Urothelium cell line (cell line): ENCODE measurements at places on chromosomes 11 and 22.

GRCh38 chr11:17781626-17782025 lies 47.0 kb downstream of the KCNC1 start:
- no peak for DNase-seq

DNA sequence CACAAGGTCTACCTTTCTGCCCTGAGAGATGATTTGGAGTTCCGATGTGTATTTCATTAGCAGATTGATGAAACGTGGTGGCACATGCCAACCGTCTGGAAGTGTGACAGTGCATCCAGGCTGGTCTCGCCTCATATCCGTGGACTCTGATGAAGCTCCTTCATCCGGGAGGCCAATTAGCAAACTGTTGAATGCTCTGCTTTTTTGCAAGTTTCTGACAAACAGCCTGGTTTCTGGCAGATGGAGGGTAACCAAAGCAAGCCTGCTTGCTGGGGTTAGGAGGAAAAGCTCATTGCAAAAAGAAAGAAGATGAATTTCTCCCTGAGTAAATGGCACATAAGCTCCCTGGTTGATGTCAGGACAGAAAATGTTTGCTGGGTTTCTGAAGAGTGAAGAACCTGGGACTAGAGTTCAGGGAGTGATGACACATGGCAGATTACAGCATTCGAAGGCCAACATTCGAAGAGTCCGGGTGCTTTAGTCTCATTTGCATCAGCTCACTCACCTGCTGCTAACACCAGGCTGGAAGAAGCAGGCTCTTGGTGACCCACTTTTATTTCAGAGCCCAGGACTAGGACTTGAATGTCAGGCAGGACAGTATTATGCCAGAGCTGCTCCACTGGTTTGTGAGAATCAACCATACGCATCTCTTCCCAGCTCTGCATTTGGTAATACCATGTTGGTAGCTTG lies 135.9 kb upstream of the TTC12 start:
- no peak for DNase-seq

- DNase-seq = no peak
Observed at GRCh38 chr11:48141475-48142122, 75.0 kb upstream of the OR4B1 start.

GRCh38 chr11:100684101-100685065 lies 2.7 kb upstream of the ARHGAP42 start:
- DNase-seq = no peak

- DNase-seq = no peak
Observed at GRCh38 chr11:3723014-3723708, 52.0 kb upstream of the CHRNA10 start.

GRCh38 chr22:36152088-36152487 lies 8.5 kb downstream of the APOL3 start:
- no peak for DNase-seq

DNA sequence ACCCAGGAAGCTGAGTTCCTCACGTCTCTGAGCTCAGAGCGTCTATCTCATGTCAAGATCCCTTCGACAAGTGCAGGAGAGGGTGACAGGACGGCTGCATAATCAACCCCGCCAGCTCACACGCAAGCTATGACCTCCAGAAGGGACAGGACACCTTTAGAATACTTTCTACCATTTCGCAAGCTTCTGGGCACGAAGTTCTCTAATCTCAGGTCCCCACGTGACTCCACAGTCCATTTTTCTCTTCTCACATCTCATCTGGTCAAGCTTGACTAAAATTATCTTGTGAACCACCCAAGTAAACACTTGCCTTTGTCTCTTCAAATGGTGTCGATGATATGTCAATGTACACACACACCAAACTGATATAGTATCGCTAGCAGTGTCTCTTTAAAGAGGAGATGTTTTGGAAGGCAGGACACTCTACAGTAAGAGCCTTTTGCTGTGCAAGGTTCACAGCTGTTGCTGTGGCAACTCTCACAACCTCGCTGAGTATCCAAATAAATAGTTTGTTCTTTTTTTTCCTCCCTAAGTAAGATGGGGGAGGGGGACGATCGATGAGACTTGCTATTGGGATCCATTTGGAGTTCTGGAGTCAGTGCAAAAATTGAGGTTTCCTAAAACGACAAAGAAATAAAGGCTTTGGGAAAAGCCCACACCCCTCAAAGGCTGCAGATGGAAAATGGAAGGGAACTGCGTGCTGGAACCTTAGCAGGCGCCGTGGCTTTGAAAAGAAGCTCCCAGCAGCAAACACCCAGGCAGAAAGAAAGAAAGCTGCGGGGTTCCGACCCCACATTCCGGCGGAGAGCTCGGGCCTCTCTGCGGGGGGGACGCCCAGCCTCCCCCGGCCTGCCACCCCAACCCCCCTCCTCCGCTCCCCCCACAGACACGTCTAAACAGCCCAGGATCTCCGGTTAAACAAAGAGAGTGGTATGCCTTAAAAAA lies 215.4 kb upstream of the UBASH3B start:
- DNase-seq = peak; percentile 23

GRCh38 chr11:11486002-11486401 lies 133.0 kb upstream of the CSNK2A3 start:
- DNase-seq = no peak

- DNase-seq = no peak
Observed at GRCh38 chr22:24442352-24442744, 14.9 kb downstream of the ADORA2A start.

DNA sequence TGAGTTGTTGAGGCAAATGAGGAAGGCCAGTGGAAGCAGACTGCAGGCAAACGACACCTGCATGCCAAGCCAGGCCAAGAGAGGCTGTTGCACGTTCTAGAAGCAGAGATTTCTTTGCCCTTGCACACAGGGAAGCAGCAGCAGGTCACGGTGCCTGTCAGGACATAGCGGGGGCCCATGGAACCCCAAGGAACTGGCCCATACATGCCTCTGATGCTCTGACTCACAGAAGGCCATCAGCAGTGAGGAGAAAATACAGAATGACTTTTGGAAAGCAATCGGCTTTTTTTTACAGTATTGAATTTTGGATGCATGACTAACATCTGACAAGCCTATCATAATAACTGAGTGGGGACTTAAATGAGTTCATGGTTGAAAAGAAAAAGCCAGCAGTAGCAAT lies 123.9 kb downstream of the MPPED1 start:
- no peak for DNase-seq

GRCh38 chr11:68751331-68751856 lies at the start of gene TESMIN:
Gene TESMIN, minus strand, starts transcription at chr11:68751520. Its CDS starts 860 bp downstream, at chr11:68750660.
- DNase-seq = peak; percentile 82

GRCh38 chr11:45885921-45886721 lies 670 bp downstream of the MAPK8IP1 start:
- DNase-seq = no peak

- DNase-seq = no peak
Observed at GRCh38 chr11:14334893-14335292, 24.1 kb downstream of the RRAS2 start.

DNA sequence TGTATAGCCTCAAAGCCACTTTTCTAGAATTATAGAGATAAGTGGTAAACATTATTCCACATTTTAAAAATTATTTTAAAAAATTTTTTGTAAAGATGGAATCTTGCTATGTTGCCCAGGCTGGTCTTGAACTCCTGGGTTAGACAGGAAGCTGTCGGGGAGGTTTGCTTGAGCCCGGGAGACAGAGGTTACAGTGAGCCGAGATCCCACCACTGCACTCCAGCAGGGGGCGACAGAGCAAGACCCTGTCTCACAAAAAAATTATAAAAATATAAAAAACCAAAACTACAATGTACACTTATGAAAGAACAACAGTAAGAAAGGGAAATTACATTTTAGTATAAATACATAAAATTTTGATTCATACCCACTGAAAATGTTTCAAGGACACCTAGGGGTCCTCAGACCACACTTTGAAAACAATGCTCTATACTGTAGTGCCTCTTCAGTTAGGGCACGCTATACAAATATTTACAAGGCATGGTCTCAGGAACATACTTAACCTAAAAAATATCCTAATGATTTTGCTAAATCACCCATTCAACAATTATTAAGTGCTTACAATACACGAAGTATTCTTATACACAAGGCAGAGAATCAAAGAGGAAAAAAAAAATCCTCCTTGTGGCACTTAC lies 111.2 kb downstream of the MRTFA start:
- DNase-seq = no peak

- DNase-seq = no peak
Observed at GRCh38 chr11:78878631-78879030, 304.0 kb upstream of the NARS2 start.

- DNase-seq = no peak
Observed at GRCh38 chr22:47011131-47011858, 248.8 kb downstream of the TBC1D22A start.

- DNase-seq = no peak
Observed at GRCh38 chr11:122068141-122068540, 47.9 kb downstream of the BLID start.

GRCh38 chr11:85299258-85299942 lies 327.7 kb downstream of the DLG2 start:
- peak; percentile 36 for DNase-seq

DNA sequence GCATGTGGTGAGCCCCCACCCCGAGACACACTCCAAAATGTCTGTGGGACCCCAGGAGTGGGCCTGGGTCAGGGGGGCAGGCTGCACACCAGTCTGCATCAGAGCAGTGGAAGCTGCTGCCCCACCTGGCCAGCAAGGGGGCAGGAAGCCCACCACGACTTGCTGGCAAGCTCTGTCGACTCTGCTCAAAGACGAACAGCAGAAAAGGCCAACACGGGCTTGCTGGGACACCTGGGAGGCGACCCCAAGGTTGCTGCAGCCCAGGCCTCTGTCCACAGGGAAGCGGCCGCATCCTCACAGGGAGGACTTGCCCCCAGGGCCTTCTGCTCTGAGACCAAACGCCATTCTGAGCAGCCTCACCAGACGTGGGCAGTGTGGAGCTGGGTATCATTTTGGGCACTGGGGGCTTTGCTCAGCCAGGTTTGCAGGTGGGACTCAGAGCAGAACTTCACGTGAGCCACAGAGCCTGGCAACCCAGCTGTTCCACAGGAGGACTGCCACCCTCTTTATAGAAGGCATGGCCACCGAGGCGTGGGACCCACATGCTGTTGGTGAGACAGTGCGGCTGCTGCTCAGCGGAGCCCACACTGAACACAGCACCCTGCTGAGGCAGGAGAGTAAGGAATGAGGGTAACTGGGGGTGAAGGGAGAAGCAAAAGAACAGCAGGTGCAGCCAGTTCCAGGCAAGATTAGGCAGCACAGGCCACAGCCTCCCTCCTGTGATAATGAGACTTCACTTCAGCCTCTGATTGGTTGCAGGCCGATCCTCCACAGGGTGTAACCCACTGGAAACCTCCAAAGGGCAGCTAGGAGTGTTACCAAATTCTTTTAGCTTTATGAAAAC lies 11.0 kb downstream of the IL17REL start:
- no peak for DNase-seq

GRCh38 chr11:111282562-111283075 lies 15.7 kb upstream of the POU2AF3 start:
- no peak for DNase-seq

GRCh38 chr11:79441461-79441875 lies 638 bp upstream of the TENM4 start:
- DNase-seq = no peak

GRCh38 chr22:30245181-30245984 lies 1.2 kb downstream of the LIF start:
- DNase-seq = no peak

DNA sequence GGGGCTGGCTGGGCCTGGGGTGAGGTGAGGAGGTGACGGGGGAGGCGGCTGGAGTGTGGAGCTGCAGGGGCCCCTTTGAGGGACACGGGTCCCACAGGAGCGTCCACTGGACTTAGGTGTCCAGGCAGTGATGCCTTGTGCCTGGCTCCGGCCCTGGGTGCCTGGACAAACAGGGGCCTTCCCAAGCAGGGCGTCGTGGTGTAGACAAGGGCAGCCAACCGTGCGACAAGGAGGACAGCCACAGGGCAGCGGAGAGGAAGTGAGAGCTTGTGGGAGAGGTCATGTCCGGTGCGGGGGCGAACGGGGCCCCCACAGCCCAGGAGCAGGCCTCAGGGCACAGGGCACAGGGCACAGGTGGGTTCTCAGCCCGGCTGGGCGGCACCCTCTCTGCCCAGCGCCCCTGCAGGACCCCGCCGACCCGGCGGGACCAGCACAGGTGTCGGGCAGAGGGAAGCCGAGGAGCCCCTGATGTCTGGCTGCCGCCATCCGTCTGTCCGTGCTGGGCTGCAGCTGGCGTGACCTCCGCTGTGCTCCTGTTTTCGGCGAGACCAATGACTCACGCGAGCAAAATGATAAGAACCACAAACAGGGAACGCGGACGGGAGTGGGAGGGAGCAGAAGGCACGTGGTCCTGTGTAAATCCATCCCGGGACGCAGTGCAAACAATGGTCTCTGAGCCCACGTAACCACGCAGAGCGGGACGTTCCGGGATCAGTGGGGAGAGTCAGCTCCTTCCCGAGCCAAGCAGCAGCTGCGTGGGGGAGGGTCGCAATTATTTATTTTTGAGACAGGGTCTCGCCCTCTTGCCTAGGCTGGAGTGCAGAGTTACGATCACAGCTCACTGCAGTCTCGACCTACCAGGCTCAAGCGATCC lies 49.1 kb upstream of the A4GALT start:
- DNase-seq = peak; percentile 76

DNA sequence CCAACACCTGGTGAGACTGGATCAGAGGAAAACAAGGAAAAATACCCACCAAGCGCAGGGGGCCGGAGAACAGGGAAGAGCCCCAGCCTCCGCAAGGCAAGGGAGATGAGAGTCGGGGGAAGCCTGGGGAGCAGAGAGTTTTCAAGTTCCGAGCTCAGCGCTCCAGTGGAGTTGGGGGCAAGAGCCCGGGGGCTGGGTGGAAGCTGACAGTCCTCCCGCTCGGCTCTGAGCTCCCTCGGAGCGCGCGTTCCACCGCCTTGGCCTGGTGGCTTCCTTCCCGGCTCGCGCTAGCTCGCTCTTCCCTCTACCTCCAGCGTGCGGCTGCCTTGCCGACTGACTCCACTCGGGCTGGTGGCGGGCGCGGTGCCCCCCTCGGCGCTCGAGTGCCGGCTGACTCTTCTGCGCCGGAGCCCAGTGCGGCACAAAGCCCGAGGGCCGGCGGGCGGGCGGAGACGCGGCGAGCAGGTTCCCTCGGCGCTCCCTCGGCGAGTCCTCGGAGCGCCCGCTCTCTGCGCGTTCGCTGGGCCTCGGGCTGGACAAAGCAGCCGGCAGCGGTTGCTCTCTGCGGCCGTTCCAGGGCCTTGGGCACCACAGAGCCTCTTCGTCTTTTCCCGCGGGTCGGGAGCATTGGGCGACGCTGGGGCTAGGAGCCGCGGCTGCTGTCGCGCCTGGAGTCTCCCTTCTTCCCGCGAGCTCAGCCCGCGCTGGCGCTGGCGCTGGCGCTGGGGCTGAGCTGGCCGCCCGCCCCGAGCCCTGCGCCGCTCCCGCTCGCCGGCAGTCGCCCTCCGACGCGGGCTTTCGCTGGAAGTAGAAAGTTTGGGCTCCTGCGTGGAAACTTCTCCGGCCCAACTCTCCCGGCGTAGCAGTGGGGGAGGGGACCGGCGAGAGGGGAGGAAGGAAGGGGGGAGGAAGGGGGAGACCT lies 1.0 kb downstream of the PAX6 start:
- DNase-seq = no peak

DNA sequence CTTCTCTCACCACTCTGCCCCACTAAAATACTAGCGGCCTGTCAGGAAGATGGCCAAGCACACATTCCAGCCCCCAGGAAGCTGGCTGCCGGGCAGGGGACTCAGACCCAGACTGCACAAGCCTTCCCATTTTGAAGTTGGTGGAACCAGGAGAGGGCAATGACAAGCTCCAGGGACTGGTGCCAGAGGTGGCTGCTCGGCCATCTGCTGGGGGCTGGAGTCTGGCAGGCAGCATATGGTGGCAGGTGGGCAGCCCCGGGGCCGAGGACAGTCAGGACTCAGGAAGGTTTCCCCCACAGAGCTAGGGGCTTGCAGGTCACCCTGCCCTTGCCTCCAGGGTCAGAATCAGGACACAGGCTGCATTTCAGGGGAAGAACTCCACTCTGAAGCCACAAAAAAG lies 22.6 kb downstream of the KCNJ5 start:
- no peak for DNase-seq

- DNase-seq = no peak
Observed at GRCh38 chr11:103832762-103833161, 203.7 kb upstream of the DDI1 start.
